ENCODE measurements at places on chromosomes 11 and 22.

- DNase-seq: no peak
Measured at GRCh38 chr22:21074102-21074715, 28.5 kb downstream of the LRRC74B start.

DNA sequence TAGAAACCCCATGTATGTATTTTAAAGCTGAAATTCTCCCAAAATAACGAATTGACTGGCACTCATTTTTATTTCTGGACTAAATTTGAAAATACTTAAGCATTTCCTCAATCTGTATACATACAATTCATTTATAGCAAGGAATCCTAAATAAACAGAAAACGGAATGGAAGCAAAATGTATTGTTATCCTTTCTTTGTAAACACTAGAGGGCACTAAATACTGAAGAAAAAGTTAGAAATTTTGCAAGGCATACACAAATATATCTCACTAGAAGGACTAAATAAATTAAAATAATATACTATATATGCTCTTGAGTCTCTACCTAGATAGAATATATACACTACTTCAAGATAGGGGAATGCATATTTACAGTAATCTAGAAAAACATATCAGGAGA lies 23.1 kb upstream of the ANO5 start:
- no peak for DNase-seq

GRCh38 chr11:209275-210121 lies 2.0 kb downstream of the RIC8A start:
- DNase-seq: no peak

GRCh38 chr22:39935612-39936011 lies 24.6 kb upstream of the TMA7B start:
- no peak for DNase-seq

DNA sequence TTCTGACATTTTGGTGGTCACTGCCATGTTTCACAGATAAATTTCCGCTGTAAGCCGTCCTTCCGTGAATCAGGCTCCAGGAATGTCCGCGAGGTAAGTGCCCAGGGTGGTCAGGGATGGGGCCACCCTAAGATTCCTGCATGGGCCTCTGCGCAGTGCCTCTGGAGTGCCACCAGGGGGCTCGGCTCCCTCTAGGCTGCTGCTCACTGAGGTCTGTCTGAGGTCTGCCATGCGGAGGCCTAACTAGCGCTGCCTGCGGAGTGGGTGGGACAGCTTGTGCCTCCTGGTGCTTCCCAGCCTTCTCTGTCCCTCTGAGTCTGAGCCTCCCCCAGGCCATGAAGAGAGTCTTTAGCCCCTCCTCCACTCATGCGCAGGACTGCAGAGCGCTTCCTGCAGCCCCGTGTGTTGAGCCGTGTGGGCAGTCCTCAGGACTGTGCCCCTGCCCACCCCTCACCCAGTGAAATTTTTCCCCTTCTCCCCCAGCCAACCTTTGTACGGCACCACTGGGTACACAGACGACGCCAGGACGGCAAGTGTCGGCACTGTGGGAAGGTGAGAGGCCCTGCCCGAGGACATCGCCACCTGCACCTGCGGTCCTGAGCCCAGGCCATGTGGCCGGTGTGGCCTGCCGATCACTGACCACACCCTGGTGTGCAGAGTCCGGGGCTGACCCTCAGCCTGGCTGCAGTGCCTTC lies 11.9 kb upstream of the MDK start:
- no peak for DNase-seq

DNA sequence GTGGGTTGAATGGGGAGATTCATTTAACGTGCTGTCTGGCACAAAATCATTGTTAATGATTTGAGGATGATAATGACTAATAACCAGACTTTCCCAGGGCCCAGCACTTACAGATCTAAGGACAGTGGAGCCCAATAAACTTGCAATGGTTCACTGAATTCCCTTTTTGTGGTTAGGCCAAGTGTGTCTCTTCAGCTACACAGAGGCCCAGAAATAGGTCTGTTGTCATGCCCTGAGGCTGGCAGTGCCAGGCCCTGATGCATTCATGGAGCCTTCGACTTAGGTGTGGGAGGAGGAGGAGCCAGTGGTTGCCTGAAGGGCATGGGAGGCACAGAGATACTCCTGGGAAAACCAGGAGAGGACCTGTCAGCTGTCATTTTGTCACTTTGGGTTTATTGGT lies 56.1 kb downstream of the KIAA1671 start:
- no peak for DNase-seq

- no peak for DNase-seq
Measured at GRCh38 chr11:123104697-123105096, 42.8 kb upstream of the HSPA8 start.

- DNase-seq: no peak
Measured at GRCh38 chr22:30195245-30196140, 51.1 kb downstream of the LIF start.

DNA sequence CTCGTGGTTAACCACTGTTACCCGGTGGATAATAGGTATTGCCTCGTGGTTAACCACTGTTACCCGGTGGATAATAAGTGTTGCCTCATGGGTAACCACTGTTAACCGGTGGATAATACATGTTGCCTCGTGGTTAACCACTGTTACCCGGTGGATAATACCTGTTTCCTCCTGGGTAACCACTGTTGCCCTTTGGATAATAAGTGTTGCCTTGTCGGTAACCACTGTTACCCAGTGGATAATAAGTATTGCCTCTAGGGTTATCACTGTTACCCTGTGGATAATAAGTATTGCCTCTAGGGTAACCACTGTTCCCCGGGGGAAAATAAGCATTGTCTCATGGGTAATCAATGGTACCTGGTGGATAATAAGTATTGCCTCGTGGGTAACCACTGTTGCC lies 15.0 kb upstream of the NXPE4 start:
- DNase-seq: no peak

GRCh38 chr11:61345170-61345610 lies 12.2 kb downstream of the TKFC start:
- DNase-seq: no peak

DNA sequence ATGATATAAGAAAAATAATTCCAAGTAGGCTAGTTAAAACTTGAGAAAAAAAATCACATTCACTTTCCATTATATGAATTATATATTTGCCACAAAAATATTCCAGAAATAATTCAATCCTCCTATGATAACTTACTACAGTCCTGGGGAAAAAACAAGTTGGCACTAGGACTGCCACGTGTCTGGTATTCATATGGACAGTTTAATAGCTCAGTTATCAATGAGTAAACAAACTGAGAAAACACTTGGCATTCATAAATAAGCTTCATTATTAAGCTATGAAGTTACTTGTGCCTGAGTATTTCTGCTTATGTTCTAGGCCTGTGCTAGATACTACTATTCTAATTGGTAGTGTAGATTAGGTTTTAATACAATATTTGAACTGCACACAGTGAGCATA lies 22.5 kb upstream of the MAML2 start:
- DNase-seq: no peak

- DNase-seq: no peak
Measured at GRCh38 chr11:108881131-108881530, 216.3 kb downstream of the DDX10 start.

DNA sequence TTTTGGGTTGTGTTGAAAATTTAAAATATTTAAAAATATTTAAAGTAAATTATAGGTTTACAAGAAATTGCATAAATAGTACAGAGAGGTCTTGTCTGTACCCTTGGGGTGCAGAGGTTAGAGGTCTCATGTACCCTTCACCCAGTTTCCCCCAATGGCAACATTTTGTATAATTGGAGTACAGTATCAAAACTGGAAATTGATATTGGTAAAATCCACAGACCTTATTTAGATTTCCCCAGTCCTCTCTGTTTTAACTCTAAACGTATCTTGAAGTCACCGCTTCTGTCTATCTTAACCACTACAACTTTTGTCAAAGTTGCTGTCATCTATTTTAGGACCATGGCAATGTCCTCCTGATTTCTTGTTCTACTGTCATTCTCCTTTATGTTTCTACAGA lies 10.9 kb downstream of the THY1 start:
- no peak for DNase-seq

- DNase-seq: no peak
Measured at GRCh38 chr11:26841818-26842473, 120.1 kb upstream of the SLC5A12 start.

DNA sequence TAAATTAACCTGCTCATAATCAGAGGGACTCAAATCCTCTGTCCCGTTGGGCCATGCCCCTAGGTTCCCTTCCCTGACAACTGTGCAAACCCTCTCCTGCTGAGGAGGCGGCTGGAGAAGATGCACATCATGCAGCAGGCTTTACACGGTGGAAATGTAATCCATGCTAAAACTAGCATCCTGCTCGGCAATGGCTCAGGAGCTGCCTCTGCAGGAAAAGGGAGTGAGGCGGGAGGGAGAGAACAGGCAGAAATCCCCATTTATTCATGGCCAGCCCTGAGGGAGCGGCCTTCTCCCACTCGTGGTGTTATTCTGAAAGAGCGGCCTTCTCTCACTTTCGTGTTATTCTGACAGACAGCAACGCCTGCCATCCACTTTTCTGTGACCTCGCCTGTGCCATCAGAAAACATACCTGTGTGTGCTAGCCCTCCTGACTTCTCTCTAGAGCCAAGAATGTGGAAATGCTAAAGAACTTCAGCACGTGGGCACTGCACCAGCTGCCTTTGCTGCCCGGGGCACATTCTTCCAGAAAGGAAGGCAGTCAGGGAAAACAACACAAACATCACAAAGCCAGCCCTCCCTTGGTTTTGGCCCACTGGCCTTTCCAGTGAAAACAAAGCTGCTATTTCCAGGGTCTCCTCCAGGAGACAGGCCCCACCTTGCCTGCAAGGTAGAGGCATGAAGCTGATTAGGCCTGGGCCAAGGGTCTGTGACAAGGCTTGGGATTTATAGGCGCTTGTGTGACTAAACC lies 62.9 kb upstream of the BID start:
- DNase-seq: no peak

- DNase-seq: no peak
Measured at GRCh38 chr22:20424568-20424931, 13.1 kb downstream of the SCARF2 start.

DNA sequence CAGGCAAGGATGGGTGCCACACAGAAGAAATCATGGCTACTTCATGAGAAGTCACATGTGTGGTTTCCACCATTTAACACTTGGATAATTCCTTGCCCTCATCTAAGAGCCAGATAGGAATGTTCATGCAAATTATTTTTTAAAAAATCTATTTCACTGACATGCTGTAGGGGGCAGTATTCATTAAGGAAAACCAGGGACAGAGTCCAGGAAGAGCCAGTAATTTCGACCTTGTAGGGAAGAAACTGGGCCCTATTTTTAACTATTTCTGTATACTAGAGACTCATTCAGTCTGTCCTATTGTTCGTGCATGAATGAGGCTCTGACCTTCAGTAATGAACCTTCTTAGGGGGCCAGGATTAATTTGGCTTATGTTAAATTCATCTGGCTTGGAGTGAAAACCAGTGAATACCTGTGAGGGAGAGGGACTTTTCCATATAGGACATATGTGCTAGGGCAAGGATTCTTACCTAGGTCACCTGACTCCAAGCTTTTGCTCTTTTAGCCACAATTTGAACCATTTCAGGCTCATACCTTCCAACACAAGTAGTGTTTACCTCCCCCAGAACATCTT lies 192.7 kb downstream of the NAV2 start:
- DNase-seq: no peak

DNA sequence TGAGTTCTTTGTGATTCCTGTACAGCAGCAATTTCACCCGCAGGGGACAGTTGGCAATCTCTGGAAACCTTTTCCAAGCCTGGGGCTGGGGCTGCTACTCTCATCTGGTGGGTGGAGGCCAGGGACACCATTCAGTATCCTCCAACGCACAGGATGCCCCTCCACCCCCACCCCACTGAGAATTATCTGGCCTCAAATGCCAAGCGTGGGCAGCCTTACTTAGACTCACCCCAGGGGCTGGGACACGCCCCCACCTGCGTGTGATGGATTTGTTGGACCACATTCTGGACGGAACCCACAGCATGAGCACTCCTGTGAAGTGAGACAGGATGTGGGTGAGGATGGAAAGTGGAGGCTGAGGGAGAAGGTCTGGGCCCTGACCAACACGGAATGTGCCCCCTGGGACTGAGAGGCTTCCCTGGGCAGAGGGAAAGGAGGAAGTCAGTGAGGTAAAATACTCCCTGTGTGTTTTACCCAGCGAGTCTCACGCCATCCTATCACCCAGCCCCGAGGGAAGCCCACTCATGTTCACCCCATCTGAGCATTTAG lies 13.7 kb downstream of the RASD2 start:
- no peak for DNase-seq
